Thyroid gland (tissue), 4 donors: ENCODE measurements at places on chromosomes 6 and 20. TPM values are rescaled to one million over a fixed set of nuclear protein-coding genes. Genes with fewer than 3 reads are reported as not detected.

- DNase-seq: no peak
Observed at GRCh38 chr6:38039502-38039901, 220.0 kb downstream of the ZFAND3 start.

DNA sequence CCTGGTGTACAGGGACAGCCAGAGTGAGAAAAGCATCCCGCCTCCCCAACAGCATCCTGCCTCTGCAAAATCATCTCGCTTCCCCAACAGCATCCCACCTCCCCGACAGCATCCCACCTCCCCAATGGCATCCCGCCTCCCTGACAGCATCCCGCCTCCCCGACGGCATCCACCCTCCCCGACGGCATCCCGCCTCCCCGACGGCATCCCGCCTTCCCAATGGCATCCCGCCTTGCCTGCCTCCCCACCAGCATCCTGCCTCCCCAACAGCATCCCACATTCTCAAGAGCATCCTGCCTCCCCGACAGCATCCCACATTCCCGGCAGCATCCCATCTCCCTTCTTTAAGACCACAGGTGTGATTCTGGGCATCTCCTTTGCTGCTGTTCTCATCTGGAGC, 46.0 kb upstream of the NXT1 start:
- DNase-seq: no peak

GRCh38 chr6:75458895-75459294, 34.7 kb downstream of the FILIP1 start:
- DNase-seq: no peak

GRCh38 chr6:34531580-34532201, 24.4 kb downstream of the SPDEF start:
- DNase-seq: peak; percentile 14

DNA sequence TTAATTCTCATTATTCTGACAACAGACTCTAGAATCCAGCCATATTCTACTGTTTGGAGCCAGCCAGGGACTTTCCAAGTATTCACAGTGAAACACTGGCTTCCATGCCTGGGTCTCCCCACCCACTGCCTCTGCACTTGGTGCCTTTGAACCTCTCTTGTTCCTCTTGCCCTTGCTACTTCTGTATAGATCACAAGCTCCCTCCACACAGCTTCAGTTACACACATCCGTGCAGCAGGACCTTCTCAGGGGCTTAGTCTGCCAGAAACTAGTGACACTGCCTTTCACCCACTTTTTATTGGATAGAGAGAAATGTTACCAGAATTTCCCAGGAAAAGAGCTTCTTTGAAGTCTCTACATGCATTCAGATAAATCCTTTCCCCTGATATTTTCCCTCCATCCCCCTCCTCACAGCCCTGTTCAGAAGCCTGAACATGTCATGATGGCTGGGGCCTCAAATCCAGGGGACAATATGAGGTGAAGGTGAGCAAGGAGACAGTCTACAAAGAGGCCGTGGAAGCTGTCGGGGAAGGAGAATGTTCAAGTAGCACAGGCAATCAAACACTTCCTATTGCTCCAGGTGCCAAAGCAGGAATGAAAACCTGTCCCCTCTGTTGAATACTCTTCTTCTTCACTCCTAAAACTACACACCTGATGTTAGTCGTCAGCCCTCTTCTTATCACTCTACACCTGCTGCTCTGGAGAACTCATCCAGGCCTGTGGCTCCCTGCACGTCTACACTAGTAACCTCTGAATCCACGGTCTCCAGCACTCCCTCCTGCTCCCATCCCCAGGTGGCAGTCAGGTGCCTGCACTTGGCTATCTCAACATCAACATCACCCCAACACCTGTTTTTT, 20.2 kb upstream of the HLA-DOA start:
- peak; percentile 23 for DNase-seq

DNA sequence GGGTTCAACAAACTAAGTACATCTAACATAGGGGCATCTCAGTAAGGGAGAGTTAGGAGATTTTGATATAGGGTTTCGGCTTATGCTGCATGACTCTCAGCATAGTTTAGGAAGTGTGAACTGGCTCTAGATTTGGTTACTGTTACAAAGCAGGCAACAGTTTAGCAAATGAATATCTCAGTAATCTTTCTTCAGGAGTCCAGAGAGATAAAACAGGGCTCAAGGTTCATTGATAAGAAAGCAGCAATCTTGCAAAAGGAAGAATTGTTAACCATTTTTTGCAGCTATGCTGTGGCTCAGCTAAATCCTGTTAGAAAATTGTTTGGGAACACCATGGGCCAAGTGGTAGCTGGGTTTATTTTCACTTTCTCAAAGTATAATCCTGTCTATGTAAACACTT, 161.3 kb downstream of the MEI4 start:
- DNase-seq: no peak

- no peak for DNase-seq
Observed at GRCh38 chr6:12173661-12174060, 116.5 kb upstream of the EDN1 start.

DNA sequence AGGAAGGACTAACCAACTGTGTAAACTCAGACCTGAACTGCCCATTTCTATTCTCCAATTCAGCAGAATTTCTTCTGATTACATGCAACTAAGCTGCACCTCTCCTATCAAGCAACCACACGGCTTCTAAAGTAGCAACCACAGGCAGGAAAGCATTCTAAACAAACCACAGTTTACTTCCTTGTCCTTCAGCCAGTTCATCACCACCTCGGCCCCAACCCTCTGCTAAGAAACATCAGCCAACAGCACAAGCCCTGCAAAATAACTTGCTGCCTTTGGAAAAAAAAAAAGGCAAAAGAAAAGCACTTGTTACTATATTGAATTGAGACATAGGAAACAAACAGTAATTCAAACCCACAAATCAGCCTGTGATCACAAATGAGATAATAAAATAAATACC, 140.3 kb downstream of the NFATC2 start:
- no peak for DNase-seq

GRCh38 chr20:61868466-61869090, 197.1 kb downstream of the TAF4 start:
- DNase-seq: no peak

- no peak for DNase-seq
Observed at GRCh38 chr6:20411953-20412681, 10.4 kb downstream of the E2F3 start.

- peak; percentile 53 for DNase-seq
Observed at GRCh38 chr6:163415620-163416556, 1.4 kb downstream of the QKI start.

GRCh38 chr6:168035661-168036545, 38.4 kb downstream of the KIF25 start:
- DNase-seq: no peak

DNA sequence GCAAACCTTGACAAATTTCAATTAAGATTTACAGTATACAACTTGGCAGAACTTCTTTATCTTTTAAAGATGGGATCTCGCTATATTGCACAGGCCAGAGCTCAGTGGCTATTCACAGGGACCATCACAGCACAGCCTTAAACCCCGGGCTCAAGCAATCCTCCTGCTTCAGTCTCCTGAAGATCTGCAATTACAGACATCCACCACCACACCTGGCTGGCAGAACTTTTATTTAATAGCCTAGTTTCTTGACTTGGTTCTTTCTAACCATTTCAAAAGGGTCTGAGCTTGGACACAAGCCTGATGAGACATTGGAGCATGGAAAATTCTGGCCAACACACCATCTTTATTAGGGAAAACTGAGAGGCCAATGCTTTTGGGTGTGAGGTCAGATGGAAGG, 151.6 kb upstream of the KCNG1 start:
- no peak for DNase-seq

DNA sequence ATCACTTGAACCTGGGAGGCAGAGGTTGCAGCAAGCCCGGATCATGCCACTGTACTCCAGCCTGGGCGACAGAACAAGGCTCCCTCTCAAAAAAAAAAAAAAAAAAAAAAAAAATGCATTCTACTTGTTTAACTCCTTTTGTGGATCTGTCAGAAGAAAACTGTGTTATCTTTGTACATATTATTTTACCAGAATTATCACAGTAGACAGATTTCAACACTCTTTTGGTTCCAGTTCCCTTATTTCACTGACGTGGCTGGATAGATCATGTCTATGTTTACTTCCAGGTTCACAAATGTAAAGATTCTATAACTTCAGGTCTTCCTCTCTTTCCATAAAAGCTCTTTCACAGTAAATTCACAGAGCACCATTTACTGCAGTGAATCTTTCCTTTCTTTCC, 18.4 kb downstream of the NUDT3 start:
- no peak for DNase-seq

GRCh38 chr6:22658183-22658582, 88.8 kb downstream of the HDGFL1 start:
- no peak for DNase-seq

DNA sequence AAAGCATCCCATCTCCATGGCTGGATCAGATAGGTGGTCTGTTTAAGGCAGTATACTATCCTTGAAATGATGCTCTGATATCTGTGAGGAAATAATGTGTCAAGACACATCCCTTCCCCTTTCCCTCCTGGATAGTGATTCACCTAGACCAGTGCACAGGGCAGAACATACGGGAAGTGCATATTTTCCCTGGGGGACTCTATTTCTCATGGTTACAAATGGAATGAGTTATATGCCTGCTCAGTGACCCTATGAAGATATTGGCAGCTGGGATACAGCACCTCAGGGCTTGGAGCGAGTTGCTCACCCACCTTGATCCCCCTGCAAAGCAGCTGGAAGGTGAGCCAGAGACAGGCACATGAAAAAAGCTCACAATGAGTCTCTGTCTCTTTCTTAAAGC, 67.5 kb upstream of the PRL start:
- DNase-seq: no peak

DNA sequence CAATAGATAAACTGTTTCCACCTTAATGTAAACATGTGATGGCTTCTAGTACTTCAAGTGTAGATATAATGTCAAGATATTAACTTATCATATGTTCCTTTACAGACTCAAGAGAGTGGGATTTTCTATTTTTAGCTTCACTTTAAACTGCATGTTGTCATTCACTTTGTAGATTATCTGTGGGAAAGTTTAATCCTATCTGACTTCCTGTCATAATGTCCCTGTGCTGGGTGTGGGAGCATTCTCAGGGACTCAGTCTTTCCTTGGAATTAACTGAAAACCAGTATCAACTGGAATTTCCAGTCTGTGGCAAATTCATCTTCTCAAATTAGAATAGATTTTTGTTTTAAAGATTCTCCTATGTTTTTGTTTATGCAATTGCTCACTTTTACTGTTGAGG, 226.1 kb upstream of the FERMT1 start:
- DNase-seq: no peak

- DNase-seq: no peak
Observed at GRCh38 chr20:57807401-57808263, 97.8 kb upstream of the PMEPA1 start.

DNA sequence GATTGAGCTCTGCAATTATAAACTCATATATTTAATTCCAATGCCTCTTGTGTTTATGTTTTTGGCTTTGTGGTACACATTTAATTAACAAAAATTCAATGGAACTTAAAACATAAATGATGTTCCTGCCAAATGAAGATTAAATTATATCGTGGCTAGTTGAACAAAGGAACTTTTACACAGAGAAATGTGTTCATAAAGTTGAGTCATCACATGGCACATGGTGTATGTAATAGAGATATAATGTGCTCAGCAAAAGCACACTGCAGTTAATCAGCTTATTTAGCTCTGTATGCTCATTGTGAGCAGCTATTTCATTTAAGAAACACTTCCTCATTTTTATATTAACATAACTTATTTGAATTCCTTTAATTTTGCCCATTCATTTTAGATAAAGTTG, 1295.6 kb upstream of the CITED2 start:
- DNase-seq: no peak

GRCh38 chr20:5181958-5182357, 55.1 kb downstream of the CDS2 start:
- DNase-seq: no peak

- DNase-seq: no peak
Observed at GRCh38 chr6:104226790-104227446, 632.8 kb downstream of the HACE1 start.

DNA sequence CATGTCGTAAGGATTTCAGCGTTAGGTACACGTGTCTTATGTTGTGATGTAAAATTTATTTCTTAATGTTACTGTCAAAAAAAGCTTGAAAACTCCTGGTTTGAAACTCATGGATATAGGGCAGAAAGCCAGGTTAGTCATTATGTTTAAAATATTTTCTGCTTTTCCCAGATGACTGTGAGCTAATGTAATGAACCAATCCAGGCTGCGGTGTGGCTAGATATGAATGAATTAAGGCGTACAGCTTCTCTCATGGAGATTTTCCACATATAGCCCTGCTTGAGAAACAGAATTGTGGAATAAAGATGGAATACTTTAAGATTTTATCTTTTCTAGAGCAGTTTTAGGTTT, 80.3 kb upstream of the STMND1 start:
- DNase-seq: no peak

- no peak for DNase-seq
Observed at GRCh38 chr6:3252369-3252768, 6.4 kb upstream of the PSMG4 start.

- DNase-seq: no peak
Observed at GRCh38 chr6:160162030-160162566, 40.5 kb downstream of the SLC22A1 start.

DNA sequence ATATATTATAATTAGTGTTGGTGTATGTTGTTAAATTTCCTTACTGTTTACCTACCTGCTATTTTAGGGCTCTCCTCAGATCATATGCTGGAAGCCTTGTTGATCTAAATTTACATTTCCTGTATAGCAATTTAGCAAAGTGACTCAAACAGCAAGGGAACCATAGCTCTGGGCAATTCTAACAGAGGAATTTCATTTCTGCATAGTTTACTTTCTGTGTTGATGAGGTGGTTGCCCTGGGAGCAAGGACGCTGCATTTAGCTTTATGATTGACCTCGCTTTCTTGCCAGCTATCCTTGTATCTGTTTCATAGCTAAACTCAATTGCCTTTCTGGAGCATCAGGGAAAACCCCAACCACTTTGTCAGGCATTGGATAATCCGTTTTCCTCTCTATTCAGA, 810.8 kb downstream of the GRIK2 start:
- no peak for DNase-seq

- DNase-seq: no peak
Observed at GRCh38 chr6:35427851-35428321, 24.3 kb upstream of the FANCE start.

GRCh38 chr6:91031581-91031980, 444.7 kb upstream of the MAP3K7 start:
- no peak for DNase-seq

GRCh38 chr20:44646023-44646640, 5.4 kb downstream of the ADA start:
- DNase-seq: no peak

- peak; percentile 61 for DNase-seq
Observed at GRCh38 chr6:150354754-150355571, 13.8 kb upstream of the IYD start.

GRCh38 chr6:43250992-43251373, 7.7 kb downstream of the TTBK1 start:
- no peak for DNase-seq

DNA sequence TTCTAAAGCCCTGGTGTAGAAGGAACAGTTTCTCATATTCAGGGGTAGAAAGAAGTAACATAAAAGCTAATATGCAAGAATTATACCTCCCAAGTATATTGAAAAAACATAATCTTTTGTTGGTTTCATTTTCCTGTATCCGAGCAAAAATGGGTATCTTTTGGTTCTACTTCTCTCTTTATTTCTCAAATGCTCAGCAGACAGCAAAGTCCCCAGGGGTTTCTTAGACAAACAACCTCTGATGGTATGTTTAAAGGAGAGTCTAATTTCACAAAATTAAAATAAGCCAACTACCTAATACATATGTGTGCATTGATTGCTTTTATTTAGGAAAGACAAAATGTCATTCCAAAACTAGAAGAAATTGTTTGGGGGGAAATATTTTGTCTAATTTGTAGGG, 131.0 kb downstream of the TSHZ2 start:
- DNase-seq: no peak

The MEP1A gene
- total RNA-seq: not detected

The SLC52A3 gene
- 2.0 TPM for total RNA-seq

The WFDC2 gene
- total RNA-seq: 134 TPM

The MBOAT1 gene
- total RNA-seq: 12.5 TPM

The CGA gene
- total RNA-seq: not detected
